Jurkat, Clone E6-1 (cell line): ENCODE measurements at places on chromosomes 7 and 10.

GRCh38 chr10:42951486-42952251 lies 125.2 kb upstream of the RET start:
- DNase-seq = no peak

- DNase-seq = no peak
Observed at GRCh38 chr10:62045765-62046521, 144.4 kb downstream of the ARID5B start.

DNA sequence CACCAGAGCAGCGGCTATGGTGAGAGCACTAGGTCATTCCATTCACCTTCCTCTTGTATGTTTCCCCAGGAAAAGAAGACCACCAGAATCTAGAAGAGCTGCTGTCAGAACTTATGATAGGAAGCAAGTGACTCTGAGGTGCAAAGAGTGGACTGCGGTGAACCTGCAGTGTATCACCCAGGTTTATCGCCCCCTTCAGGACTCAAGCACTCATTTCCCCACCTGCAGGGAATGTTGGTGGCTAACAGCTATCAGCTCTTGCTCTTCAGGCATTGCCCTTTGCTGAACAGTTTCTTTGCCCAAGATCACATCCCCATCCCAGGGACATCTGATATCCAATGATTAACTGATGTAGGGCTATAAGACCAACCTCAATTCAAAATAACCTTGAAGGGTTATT lies 66.3 kb upstream of the IL6 start:
- peak; percentile 8 for DNase-seq

- DNase-seq = no peak
Observed at GRCh38 chr7:126213876-126214275, 1038.9 kb downstream of the GRM8 start.

DNA sequence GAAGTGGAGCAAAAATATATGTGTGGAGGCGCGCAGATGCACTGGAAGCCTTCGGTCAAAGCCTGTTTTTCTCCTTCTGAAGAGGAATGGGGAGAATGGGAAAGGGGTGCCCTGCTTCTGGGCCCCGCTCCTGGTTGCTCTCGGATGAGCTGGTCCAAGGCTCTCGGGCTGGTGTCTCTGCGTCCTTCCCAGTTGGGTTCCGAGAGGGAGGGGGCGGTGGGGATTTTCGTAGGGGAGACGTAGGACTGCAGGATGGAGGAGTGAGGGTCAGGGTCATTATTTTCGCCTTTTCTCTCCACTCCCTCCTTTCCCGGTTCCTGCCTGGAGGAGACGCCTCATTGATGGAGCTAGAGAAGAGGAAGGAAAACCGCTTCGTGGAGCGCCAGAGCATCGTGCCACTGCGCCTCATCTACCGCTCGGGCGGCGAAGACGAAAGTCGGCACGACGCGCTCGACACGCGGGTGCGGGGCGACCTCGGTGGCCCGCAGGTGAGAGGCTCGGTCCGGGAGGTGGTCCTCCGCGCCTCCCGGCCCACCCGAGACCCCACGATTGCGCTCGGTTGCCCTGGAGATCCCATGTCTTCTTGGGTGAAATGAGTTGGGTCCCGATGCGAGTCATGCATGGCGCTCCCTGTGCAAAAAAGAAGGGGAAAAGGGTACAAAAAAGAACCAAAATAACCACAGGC lies 790 bp downstream of the ADAM22 start:
- DNase-seq = no peak

DNA sequence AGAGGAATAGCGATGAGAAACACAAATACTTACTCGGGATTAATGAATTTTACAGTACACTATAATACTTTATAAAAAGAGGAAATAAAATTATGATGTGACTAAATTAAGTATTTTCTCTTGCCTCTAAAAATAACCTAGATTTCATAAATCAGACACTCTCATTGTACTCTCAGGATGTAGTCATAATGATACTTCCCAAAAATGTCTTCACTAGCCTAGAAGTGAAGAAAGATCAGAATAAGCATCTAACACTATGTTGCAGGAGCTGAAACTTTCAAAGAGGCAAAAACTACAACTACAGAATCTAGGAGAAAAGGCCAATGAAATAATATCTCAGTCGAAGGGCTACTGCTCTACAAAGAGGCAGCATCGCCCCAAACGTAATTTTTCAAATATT lies 49.4 kb downstream of the DNAJC1 start:
- no peak for DNase-seq

- DNase-seq = no peak
Observed at GRCh38 chr10:48818861-48819520, 120.6 kb downstream of the LRRC18 start.
